ENCODE measurements at places on chromosomes 2 and 18.
A peak's percentile ranks its signal among the peaks of the same experiment; 100 is the strongest.

DNA sequence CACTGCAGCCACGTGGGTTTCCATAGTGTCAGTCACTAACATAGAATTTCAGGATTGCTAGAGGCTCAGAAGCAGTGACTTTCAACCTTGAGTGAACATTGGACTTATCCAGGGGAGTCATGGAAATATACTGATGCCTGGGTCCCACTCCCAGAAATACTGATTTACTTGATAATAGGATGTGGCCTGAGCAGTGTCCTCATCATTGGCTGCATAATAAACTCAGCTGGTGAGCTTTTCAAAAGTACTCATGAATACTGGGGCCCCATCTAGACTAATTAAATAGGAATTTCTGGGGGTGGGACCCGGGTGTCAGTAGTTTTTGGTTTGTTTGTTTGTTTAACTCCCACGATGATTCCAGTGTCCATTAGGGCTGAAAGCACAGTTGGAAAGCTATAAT is 141.4 kb downstream of the COL4A4 start:
- no peak for DNase-seq

DNA sequence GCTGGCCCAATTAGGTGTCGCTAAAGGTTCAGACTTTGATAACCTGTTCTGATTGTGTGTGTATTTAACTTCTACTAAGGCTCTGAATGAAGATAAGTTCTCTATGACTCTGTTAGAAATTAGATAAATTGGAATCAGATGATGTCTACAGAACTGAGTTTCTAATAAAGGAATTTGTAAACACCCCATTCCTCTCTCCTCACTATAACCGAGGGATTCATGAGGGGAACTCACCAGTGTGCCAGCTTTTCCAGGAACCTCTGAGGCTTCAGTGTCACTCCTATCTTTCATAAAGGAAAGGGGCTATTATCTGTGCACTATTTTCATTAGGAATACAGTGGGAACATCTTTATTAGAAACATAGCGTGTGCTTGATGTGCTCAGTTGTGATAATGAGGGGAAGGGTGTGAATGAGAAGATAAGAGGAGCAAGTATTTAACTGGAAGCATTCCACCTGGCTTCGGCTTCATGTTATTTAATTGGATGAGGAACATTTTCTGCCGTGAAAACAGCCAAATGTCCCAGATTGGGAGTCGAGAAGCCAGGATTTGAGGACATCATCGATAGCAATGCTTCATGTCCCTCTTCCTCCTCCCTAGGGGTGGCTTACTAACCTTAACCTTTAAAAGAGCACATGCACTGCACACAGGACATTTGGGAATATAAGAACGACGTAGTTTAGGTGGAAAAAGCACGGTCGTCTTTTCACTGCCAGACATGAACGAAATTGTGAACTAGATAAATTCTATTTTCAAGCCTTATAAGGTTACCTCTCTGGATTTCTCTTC is 84.8 kb upstream of the TCF4 start:
- no peak for DNase-seq

GRCh38 chr2:3522961-3523421 is 3.7 kb upstream of the ADI1 start:
- no peak for DNase-seq

DNA sequence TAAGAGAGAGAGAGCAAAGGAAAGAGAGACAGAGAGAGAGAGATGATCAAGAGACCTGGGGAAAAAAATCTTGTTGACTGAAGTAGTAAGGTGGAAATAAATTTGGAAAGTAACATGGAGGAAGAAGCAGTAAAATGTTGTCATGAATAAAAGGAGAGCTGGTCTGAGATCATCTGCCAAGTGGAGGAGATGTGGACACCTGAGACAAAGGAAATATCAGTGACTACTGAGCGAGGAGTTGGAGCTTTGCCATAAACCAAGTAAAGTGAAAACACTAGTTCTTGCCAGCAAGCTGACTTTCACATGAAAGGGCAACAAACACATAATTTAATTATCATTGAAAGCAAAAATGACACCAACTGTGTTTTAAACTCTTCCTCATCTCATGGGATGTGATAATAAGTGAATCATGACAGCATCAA is 49.0 kb upstream of the DSG1 start:
- DNase-seq, result no peak

DNA sequence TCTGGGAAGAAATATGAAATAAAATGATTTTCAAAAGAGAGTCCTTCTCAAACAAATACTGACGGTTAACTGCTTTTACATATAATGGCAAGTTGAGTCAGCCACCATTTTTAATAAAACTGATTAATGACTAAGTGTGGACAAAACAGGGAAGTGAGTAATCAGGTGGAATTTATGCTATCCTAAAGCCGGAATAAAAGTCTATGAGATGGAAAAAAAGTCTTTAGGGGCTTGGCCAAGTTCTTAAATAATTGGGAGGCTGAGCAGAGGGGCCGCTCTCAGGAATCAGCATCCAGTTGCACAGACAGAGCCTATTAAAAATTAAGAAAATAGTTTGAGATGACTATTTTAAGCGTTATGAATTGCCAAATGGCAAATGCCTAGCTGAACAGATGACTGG is 58.6 kb upstream of the AFF3 start:
- no peak for DNase-seq

DNA sequence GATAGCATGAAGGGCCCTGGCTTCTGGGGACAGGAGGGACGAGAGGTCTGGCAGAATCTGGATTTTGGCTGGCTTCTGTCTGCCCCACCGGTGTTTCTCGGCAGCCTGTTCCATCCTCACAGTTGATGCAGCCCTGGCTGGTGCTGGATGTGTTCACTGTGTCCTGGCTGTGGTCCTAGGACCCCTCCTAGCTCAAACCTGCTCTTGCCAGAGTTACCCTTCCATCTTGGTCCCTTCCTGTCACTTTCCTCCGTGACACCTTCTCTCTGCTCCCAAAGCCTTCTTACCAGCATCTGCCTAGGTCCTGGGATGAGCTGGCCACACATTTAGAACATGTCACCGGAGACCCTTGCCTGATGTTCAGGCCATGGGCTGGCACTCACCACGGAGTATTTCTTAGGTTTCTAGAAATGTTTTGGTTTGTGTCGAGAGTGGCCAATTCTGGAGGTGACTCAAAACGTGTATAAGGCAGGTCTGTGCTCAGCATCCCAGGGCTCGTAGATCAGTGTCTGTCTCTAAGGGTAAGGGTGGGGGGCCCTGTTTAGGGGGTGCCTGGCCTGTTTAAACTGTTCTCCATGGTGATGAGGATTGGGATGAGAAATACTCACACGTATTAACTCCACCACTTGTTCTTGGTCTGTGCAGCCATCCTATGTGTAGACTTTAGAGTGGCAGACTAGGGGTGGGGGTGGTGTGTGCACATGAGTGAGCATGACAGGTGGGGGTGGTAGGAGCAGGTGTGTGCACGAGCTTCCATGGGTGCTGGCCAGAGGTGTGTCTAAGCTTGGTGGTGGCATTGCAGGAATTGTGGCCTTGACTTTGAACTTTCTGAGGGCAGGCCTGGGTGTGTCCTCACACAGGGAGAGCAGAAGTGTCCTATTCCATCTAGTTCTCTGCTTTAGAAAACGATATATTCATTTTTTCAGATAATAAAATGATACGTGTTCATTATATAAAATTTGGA is 162.7 kb downstream of the DYSF start:
- DNase-seq, result no peak

DNA sequence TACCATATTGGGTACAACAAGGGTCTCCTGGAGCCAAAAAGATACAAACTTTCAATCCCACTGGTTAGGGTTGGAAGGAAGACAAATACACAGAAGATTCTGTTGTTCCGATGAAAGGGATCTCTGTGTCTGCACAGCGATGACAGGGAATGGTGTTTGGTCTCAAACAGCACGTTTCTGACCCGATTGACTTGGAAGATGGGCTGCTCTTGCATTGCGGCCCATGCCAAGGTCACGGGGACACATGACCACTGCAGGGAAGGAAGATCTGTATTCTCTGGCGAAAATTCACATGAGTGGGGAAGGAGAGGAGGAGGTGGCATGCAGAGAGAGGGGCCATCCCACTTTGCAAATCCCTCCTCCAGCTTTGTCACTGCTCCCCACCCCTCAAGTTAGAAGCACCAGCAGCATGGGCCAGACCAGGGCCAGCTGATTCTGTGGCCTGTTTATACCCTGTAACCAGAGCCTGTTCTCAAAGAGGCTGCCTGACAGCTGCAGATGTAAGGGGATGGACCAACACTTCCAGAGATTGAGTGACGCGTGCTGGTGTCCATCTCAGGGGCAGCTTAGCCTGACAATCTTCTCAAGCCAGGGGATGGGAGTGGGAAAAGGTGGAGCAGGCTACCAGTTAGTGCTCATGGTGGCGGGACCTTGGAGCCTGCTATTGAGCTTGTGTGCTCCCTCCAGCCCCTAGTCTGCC is 57.2 kb downstream of the TNP1 start:
- DNase-seq, result no peak

DNA sequence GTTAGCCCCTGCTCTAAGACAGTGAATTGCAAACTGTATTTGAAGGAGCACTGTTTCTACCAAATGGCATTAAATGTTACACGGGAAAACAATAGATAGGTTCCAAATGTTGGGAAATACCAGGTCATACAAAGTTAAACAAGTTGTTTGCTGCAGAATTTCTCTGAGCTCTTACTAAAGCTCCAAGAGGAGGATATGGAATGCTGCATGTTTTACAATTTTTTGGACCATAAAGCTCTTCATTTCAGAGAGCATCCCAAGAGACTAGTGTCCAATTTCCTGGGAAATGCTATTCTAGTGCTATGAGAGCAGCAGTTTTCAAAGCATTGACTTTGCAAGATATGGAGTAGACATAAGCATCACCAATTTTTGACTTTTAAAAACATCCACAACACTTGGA is 155.6 kb upstream of the CCDC68 start:
- no peak for DNase-seq

DNA sequence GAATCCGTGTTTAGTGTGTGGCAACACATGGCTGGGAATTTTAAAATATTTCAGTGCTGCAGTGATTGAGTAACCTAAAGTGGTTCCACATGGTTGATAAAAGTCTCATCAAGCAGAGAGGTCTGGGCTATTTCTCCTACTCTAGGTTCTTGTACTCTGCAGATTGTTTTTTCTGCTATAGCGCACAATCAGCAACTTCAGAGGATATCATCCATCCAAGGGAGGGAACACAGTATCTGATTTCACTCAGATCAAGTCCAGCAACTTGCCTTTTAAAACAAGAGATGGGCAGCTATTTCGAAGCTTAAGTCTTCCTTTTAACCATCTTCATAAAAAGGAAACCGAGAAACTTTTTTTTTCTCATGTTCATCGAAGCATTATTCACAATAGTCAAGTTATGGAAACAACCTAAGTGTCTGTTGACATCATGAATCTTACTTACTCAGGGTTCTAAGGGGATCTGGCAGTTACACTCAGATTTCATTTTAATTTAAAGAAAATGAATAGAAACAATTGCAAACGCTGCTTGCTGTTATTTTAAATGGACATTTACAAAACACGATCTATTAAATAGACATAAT is 172.7 kb upstream of the TRIB2 start:
- DNase-seq, result no peak

- DNase-seq, result no peak
These were observed 89.5 kb downstream of the COL6A3 start for GRCh38 chr2:237324405-237324831.

DNA sequence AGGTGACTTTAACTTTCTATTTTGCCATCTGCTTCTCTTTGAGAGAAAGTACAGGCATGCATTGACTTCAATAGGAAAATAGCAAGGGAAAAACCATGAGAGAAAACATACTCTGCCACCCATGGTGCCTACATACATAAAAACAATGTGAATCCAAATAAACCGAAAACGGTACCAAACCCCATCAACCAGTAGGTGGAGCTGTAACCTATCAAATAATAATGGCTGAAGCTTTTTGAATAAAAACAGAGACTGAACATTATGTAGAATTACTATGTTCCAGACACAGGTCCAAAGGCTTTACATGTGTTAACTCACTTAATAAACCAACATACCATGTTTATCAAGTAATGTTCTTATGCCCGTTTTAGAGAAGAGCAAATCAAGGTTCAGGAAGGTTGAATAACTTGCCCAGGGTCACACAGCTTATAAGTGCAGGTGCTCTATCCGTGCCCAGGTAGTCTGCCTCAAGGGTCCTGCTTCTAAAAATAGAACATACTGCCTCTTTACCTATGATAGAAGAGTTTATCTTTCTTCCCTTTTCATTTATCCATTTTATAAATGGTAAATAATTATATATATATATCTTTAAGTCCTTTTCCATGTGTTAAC is 293.9 kb upstream of the SYT4 start:
- DNase-seq, result no peak

- DNase-seq, result peak; percentile 35
These were observed at the start of gene MCFD2 for GRCh38 chr2:46915281-46915810. Gene MCFD2 (minus strand): TSS chr2:46915806. CDS start chr2:46909171, 6,635 bp downstream.

GRCh38 chr2:20514596-20515269 is 67.9 kb downstream of the RHOB start:
- DNase-seq, result peak; percentile 89

DNA sequence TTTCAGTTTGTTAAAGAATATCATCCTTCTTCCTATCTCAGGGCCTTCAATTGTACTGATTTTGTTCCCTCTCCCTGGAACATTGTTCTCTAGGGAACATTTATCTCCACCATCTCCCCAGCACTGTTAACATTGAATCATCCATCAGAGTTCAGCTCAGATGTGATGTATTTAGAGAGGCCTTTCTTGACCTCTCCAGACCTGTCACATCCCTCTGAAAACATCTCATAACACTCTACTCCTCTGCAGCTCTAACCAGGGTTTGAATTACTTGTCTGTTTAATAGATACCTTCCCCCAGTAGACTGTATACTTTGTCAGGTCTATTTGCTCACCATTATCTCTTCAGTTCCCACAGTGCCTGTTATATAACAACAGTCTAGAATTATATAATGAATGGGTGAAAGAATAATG is 98.6 kb downstream of the GALNT1 start:
- DNase-seq, result no peak

GRCh38 chr2:19235308-19235707 is 123.1 kb downstream of the OSR1 start:
- peak; percentile 10 for DNase-seq

GRCh38 chr2:28248511-28248910 is 144.1 kb upstream of the FOSL2 start:
- DNase-seq, result peak; percentile 26

DNA sequence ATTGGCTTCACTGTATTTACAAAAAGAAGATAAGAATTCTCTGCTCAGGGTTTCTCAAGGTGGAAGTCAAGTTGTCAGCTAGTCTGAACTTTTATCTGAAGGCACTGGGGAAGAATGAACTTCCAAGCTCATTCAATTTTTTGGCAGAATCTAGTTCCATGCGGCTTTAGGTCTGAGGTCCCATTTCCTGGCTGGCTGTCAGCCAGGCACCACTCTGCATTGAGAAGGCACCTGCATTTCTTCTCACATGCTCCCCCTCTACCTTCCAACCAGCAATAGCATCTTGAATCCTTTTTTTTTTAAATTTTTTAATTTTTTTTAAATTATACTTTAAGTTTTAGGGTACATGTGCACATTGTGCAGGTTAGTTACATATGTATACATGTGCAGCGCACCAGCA is 46.2 kb upstream of the RPE start:
- no peak for DNase-seq

DNA sequence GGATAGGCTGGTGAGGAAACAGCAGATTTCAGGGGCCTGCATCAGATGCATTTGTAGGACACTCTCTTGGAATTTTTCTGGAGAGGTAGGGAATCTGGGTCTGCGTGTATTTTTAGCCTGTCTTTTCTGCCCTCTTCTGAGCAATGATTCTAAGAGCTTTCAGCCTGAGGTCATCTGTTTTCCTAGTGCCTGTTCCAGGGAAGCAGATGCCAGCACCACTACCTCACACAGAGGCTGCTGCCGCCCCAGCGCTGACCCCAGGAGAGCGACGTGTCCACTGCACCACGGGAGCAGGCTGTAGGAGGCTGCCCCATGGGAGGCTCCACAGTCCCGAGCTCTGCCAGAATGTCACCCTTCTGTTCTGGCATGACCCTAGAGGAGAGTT is 316.5 kb downstream of the CYP26B1 start:
- peak; percentile 83 for DNase-seq
